SW 1271 (cell line): ENCODE measurements at places on chromosomes 3 and 15.

- no peak for DNase-seq
These were observed 26.5 kb downstream of the ANKDD1A start for GRCh38 chr15:64938192-64938591.

- DNase-seq: no peak
These were observed 28.7 kb downstream of the RPSA start for GRCh38 chr3:39435006-39435748.

DNA sequence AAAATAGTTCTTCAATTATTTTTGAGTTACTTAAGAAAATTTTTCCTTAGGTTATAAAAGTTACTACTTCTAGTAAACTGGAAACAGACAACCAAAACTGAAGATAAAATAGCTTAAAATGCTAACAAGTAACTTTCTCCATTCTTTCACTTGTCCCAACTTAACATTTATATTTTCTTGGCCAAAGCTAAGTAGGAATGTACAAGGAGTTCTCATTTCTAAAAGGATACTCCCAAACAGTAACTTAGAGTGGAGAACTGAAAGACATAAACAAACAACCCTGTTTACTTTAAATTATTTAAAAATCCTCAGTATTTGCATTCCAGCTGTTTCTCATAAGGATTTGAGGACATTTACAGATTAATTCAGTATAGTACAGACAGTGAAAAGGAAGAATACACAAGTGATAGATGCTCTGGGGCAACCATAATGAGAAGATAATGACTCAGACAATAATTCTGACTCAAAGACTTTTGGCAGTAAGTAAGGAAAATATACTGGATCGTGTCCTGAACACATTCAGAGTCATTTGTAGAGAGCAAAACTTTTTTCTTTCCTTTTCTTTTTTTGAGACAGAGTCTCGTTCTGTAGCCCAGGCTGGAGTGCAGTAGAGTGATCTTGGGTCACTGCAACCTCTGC lies 29.2 kb upstream of the ANXA2 start:
- DNase-seq: no peak

GRCh38 chr3:67783281-67784250 lies 129.2 kb upstream of the SUCLG2 start:
- DNase-seq: no peak
